ENCODE measurements at places on chromosomes 13 and 19.

DNA sequence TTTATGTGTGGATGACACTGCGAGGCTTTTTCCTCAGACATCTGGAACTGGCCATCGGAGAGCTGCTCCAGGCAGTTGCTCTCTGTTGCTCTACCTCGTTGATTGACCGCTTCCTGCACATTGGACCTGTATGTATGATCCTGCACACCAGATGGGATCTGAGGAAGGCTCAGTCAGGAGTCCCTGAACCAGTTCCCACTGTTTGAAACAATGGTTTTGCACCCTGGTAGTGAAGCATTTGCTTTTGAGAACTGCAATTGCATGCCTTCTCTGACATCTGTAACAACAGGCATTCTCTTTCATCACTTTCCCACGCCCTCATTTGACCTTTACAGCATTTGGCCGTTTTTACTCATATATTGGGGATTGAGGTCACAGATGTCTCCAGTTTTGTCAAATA is 61.1 kb upstream of the NPAS1 start:
- no peak for DNase-seq

DNA sequence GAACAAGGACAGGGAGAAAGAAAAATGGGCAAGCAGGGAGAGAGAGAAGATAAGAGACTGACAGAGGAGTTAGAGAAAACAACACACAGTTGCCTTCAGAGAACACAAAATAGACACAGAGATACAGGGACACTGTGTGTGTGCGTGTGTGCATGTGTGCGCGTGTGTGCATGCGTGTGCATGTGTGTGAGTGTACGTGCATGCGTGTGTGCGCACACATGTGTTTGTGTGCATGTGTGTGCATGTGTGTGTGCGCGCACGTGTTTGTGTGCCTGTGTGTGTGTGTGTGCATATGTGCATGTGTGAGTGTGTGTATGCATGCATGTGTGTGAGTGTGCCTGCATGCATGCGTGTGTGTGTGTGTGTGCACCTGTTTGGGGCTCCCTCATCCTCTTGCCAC is 5.9 kb upstream of the PLAUR start:
- DNase-seq: no peak

- no peak for DNase-seq
These were observed 559 bp downstream of the POLR2E start for GRCh38 chr19:1094655-1094977.

GRCh38 chr19:12695096-12695495 is 1.3 kb downstream of the FBXW9 start:
- no peak for DNase-seq

All from activated T-helper 9 cell treated with anti-CD3 and anti-CD28 coated beads, Interleukin-2, amount 50 U/mL, for 16 hours (primary cell).